ENCODE measurements at places on chromosomes 6 and 20.

DNA sequence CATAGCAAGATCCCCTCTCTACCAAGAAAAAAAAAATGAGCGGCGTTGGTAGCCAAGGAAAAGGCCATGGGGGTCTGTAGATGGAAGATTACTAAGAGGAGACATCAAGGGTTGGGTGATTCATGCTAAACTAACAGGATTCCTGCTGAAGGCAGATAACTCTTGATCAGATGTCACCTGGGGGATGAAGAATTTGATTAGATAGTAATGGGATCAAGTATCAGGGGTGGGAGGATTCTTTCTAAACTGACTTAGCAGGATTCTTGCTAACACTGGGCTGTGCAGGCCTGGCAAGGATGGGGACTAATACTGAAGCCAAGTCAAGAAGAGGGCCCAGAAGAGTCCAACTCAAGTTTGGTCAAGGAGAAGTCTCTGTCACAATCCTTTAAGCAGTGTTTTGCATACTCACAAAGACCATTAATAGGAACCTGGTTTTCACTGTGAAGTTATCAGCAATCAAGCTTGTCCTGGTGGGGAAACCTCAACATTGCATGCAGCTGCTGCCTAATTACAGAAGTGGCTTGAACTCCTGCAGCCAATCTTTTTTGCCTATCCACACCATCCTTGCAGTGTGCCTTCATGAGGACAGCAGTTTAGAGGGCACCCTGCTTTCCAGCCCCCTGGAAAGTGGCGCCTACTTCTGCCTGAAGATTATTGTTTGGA is 61.3 kb downstream of the ANKRD6 start:
- no peak for DNase-seq

DNA sequence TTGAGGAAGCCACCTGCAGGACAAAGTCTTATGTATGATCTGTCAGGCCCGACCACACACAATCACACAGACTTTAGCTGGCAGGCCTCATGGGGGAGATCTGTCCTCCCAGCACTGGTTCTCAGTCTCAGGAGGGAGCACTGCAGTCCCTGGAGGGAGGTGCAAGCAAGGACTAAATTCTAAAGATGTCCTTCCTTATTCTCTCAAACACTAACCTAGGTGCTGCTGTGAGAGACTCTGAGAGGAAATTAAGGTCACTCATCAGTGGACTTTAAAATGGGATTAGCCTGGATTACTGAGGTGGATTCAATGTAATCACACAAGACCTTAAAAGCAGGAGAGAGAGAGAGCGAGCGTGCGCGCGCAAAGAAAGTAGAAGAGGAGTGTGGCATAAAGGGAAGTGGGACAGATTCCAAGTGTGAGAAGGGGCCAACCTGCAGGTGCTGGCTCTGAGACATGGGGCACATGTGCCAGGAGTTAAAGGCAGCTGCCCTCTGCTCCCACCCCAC is 14.3 kb downstream of the GLO1 start:
- no peak for DNase-seq

DNA sequence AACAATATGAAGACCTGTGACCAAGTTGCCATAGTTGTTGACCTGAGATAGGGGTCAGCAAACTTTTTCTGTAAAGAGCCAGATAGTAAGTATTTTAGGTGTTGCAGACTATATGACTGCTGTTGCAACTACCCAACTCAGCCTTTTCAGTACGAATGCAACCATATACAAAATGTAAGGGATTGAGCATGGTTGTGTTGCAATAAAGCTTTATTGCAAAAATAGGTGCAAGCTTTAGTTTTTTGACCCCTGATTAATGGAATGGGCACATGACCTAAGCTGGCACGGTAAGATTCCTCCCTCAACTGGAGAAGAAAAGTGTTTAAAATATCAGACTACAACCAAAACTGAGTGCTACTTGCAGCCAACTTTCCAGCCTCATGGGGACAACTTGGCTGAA is 17.3 kb upstream of the EPM2A start:
- DNase-seq: no peak

DNA sequence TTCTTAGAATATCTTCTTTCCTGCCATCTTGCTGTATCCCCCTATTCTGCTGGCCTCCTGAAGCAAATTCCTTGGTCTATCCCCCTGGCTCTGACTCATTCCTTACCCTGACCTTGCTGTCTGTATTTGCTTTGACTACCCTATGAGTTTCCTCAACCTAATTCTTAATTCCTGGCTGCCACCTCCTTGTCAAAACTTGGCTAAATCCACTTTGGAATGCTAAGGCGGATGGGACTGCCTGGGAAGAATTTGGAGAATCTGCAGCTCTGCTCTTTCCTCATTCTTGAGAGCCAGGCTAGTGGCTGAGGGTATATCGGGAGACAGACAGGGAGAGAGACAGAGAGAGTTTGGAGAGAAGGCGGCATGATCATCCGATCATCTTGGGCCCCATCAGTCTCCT is 24.4 kb downstream of the CAP2 start:
- no peak for DNase-seq

GRCh38 chr6:35230950-35231349 is 17.2 kb downstream of the SCUBE3 start:
- no peak for DNase-seq

DNA sequence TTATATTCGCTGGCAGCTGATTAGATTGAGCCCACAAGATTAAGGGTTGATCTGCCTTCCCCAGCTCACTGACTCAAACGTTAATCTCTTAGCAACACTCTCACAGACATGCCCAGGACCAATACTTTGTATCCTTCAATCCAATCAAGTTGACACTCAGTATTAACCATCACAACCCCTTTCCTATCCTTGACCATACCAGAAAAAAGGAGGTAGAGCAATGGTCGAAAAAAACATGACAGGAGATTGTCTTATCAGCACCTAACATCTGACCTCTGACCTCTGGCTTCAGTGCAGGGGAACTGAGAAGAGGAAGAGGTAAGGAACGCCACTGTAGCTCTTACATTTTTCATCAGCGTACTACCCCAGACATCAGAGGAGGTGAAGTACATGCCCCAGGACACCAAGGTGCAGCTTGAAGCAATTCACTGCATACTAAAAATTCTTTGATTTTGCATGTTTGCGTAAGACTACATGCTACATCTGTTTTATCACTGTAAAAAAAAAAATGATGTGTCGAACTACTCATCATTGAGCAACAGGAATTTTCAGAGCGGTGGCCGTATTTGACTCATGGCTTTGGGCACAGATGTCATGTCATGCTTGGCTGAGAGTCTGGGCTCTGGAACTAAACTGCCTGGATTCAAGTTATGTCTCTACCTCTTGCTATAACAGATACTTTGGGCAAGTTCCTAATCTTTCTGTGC is 188.0 kb upstream of the TAB2 start:
- DNase-seq: no peak

DNA sequence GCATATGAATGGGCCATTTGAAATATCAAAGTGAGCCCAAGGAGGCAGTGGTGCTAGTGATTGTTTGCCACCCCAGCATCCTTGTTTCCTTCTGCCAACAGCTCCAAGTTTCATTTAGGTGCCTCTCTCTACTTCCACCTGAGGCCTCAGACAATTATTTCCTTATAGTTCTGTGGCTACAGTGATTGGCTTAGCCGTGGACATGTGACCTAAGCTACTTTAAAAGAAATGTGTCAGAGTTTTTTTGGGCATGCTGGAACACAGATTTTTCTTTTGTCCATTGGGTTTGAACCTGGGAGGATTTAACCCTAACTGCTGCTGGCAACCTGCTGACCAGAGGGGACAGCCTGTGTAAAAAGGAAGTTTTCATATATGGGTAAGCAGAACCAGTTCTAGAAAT is 319.4 kb downstream of the CD109 start:
- DNase-seq: no peak

DNA sequence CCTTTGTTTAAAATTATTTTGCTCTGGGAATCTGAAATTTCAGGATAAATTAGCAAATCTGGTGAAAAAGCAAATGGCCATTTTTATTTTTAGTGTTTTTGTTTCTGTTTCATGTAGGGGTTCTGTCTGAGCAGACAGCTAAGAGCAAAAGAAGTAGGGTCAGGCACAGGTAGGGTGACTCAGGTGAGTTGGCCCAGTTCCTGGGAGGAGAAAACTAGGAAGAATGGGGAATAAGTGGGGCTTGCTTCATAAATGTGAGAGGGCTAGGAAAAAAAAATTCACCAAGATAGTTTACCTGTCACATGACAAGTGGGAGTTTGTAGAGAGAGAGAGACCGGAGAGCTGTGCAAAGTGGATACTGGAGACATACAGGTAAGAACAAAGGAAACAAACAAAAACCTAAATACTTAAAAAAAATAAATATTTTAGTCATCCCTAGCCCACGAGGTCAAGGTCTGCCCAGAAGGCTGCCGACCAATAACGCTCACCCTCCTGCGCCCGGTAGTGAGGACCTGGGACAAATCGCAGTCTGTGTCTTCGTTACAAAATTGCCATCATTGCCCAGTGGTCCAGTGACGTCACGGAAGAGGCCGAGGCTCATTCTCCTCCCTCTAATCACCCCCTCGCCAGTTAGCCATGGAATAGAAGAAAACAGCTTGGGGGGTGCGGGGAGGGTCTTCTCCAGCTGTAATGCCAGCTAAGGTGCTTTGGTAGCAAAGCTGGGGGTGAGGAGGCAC is 2.3 kb downstream of the THBD start:
- no peak for DNase-seq

- DNase-seq: no peak
Observed at GRCh38 chr6:72861935-72862432, 240.1 kb downstream of the KCNQ5 start.

DNA sequence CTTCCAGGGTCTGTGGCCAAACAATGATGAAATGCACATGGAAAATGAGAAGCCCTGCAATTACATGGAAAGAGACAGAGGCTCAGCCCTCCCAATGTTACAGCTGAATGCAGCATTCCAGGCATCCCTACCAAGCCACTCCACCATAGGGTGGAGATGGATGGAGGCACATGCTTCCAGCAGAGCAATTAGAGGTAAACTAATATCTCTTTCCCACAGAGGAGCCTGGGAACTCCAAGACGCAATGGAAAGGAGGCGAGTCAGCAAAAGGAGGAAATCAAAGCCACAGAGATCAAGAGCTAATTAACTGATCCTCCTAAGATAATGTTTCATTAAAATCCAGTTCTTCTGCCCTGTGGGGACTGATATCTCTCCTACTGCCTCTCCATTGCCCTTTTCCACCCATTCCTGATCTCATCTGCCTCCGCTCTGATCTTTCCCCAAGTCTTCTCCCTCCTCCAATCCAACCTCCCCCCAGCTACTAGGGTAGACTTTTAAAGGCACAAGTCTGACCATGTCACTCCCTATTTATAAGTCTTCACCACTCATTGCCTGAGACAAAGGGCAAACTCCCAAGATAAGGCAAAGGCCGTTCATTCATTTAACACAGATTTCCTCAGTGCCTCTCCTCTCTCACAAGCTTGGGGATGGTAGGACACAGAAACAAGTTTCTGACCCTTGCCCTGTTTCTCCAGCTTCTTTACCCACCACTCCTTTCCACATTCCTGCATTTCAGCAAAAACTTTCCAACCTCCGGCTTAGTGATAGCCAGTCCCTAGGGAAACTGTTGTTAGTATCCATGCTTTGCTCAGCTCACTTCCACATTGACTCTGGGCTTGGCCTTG is 14.3 kb upstream of the KCNB1 start:
- no peak for DNase-seq

DNA sequence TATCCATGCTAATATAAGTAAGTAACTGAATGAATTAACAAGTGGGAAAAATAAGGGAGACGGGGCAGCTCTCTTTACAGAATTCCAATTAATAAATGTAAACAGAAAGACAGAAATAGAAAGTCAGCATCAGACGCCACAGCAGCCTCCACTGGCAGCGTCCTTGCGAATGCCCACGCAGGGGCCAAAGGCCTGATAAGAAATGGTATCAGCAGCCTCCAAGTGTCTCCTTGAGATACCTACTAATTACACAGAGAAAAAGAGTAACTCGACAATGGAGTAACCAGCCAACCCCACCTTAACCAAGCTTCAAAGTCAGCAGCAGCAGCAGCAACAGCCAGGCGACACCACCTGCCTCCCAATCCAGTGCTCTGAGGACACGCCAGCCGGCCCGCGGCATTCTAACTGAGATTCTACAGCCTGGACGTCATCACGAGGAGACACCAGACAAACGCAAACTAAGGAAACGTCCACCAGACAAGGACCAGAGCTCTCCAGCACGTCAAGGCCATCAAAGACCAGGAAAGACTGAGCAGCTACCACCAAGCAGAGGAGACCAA is 78.8 kb downstream of the TAF4 start:
- DNase-seq: no peak

DNA sequence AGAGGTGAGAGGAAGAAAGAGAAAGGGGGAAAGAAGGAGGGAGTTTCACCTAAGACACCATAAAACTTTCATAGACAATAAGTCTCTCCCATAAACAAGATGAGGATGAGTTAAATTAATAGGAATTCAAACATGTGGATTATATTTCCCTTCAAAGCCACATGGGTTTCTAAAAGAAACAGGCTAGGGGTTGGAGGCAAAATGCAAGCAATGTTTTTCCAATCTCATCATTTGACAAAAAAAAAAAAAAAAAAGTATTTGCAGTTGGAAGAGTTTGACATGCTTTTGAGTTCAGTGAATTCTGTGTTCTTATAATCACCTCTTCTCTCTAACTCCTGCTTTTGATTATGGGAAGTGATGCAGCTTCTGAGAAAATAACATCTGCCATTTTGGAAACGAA is 286.5 kb upstream of the PRND start:
- no peak for DNase-seq

- no peak for DNase-seq
Observed at GRCh38 chr20:55919319-55919718, 86.0 kb downstream of the CBLN4 start.

DNA sequence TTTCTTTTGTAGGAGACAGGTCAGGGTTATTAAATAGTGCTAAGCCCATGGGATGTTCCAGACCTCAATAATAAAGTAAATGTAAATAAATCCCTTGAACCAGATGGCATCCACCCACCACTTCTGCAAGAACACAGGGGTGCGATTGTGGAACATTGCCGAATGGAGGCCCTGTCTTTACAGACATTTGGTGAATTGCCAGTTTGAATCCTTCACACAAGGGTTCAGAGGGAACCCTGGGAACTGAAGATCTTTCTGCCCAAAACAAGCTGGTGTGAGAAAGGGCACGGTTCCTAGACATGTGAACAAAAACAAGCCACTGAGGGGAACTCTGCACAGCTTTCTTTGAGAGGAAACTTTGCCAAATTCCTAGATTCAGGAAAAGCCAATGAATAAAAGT is 30.2 kb upstream of the RNF8 start:
- DNase-seq: no peak

DNA sequence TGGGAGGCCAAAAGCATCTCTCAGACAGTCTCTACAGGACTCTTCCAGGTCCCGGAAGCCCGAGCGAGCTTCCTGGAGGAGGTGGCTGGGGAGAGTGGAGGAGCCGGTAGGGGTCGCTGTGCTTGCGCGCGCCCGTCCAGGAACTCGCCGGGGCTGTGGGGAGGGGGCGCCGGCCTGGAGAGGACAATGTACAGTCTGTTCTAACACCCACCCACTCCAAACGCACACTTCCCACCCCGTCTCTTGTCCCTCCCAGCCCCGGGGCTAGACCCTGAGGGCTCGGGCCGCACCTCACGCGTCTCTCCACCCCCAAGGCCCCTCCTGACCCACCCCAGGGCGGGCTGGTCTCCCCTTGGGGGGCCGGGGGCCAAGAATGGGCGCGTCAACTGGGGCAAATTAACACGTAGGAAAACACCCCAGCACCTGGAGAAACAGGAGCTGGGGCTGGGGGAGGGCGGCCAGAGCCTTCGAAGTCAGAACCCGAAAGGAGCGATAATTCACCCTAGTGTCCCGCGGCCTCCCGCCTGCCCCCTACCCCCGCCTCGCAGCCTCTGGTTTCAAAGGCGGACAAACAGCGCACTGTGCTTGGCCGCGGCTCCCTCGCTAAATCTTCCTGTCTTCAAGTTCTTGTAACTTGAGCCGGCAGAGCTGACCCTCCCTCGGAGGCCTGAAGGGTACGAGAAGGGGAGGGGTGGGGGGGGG is 103.2 kb upstream of the FOXP4 start:
- DNase-seq: no peak

GRCh38 chr6:122154155-122154554 is 245.3 kb upstream of the HSF2 start:
- no peak for DNase-seq

Measured in vagina (tissue), 2 donors.